PC-9 (cell line): ENCODE measurements at places on chromosomes 3 and 15. TPM values are rescaled to one million over a fixed set of nuclear protein-coding genes. Genes with fewer than 3 reads are reported as not detected.

DNA sequence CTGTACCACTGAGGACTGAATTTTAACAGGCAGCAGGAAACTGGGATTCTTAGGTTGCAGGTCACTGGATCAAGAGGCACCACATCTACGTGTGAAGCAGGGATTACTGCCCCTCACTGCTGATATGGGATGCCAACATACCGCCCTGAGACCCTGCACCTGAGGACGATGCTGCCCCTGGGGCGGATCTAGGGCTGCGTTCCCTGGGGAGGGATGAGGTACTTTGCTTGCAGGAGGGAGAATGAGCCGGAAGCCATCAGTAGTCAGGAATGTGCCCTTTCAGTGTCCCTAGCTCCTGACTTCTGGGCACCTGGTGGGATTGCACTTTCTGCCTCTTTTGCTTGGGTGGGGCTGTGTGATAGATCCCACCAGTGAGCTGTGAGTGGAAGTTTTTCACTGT is 122.8 kb downstream of the RPLP1 start:
- H3K4me3 ChIP-seq = no peak overlapping the region
- no peak for DNase-seq
- peaks cover 58% of the 10 kb centered on the region for H3K4me1 ChIP-seq
- H3K36me3 ChIP-seq = no peaks in the 10 kb centered on the region
- H3K27me3 ChIP-seq = no peaks in the 10 kb centered on the region
- no peak overlapping the region for H3K27ac ChIP-seq

DNA sequence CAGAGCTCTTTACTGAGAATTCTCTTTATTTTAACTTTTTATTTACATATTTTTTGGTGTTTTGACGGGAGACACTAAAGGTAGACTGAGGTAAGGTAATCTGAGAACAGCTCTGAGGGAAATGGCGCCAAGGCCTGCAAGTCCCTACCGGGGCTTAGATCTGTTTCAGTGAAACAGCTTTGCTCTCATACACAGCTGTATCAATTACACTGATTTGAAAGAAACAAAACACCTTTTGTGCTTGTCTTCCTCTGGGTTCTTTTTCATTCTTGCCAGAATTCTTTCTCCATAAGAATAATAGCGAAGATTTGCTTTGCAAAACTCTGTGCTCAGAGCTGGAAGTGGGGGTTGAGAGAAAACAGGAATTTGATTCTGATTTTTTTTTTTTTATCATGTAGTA is 79.5 kb upstream of the PEX5L start:
- H3K4me1 ChIP-seq = no peaks in the 10 kb centered on the region
- no peak for DNase-seq
- H3K27me3 ChIP-seq = no peaks in the 10 kb centered on the region
- H3K27ac ChIP-seq = no peak overlapping the region

Gene ACTRT3
- 1.5 and 2.4 TPM in 2 replicates for total RNA-seq

Gene ROBO1
- total RNA-seq = 13.8 and 17.5 TPM in 2 replicates

DNA sequence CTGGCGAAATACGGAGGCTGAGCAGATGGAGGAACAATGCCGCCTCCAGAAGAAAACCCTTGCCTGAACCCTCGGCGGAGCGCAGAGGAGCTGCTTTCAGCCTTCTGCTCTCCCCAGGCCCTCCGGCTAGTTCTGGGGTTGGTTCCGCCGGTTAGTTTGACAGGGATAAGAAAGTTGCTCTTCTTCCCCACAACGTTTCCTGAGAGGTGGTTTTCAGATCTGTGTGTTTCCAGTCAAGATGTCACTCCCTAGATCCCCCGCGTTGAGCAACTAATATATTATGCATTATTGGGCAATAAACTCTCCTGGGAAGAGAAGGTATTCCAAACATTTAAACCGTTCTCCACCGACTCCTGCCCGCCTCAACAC is 551 bp downstream of the NLGN1 start:
- H3K4me3 ChIP-seq = peak overlapping the region; percentile 56
- H3K4me1 ChIP-seq = peaks cover 30% of the 10 kb centered on the region
- no peak for DNase-seq
- no peaks in the 10 kb centered on the region for H3K36me3 ChIP-seq
- peaks cover 44% of the 10 kb centered on the region for H3K27me3 ChIP-seq

GRCh38 chr3:88617283-88617682 is 467.5 kb downstream of the C3orf38 start:
- H3K4me3 ChIP-seq = no peak overlapping the region
- no peaks in the 10 kb centered on the region for H3K27me3 ChIP-seq
- DNase-seq = no peak

- H3K36me3 ChIP-seq = no peaks in the 10 kb centered on the region
- peaks cover 5% of the 10 kb centered on the region; the same call in 1 of the 2 replicates for H3K4me1 ChIP-seq
- H3K27me3 ChIP-seq = no peaks in the 10 kb centered on the region
- H3K27ac ChIP-seq = no peak overlapping the region
These were observed 24.7 kb downstream of the LYSMD4 start for GRCh38 chr15:99708563-99708962.

Gene PRTG
- total RNA-seq = 11.4 and 16.5 TPM in 2 replicates

- H3K4me1 ChIP-seq = peaks cover 23% of the 10 kb centered on the region
- DNase-seq = no peak
- no peak overlapping the region for H3K4me3 ChIP-seq
- H3K27ac ChIP-seq = no peak overlapping the region
These were observed 66.7 kb downstream of the MYLK start for GRCh38 chr3:123817413-123817812.

- H3K27me3 ChIP-seq = peaks cover 74% of the 10 kb centered on the region
- no peak overlapping the region for H3K27ac ChIP-seq
- H3K4me1 ChIP-seq = no peaks in the 10 kb centered on the region
- H3K36me3 ChIP-seq = no peaks in the 10 kb centered on the region
- no peak for DNase-seq
These were observed 278.5 kb upstream of the UMPS start for GRCh38 chr3:124451630-124452317.

Gene SLC26A6
- total RNA-seq = 16.5 and 18.7 TPM in 2 replicates

- peak; percentile 19 for DNase-seq
- H3K4me1 ChIP-seq = peaks cover 29% of the 10 kb centered on the region
- H3K27me3 ChIP-seq = no peaks in the 10 kb centered on the region
- H3K4me3 ChIP-seq = peak overlapping the region; percentile 45; the same call in 1 of the 2 replicates
- H3K36me3 ChIP-seq = no peaks in the 10 kb centered on the region
These were observed 60.5 kb downstream of the THBS1 start for GRCh38 chr15:39641191-39641889.

DNA sequence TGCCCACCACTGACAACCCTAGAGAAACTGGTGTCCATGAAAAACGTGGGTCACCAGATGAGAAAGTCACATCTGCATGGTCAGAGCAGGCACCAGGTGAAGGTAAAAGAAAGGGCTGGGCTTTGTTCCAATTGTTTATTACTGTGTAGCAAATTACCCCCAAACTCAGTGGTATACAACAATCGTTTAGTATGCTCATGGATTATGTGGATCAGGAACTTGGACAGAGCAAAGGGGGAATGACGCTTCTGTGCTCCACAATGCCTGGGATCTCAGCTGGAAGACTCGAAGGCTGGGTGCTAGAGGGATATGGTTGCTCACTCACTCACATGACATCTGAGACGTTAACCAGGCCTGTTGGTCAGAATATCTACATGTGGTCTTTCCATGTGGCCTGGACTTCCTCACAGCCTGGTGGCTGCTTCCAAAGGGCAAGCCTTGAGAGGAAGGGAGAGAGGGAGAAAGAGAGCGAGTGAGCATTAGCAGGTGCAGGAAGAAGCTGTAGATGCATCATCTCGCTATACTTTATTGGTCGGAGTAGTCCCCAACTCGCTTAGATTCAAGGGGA is 44.9 kb downstream of the LPP start:
- H3K4me1 ChIP-seq = peaks cover 24% of the 10 kb centered on the region
- H3K4me3 ChIP-seq = no peak overlapping the region
- no peak for DNase-seq

Gene PEX5L
- 0.33 and 0.98 TPM in 2 replicates for total RNA-seq

GRCh38 chr15:73584699-73585420 is 48.3 kb downstream of the NPTN start:
- no peak for DNase-seq
- H3K4me3 ChIP-seq = no peak overlapping the region
- H3K27me3 ChIP-seq = no peaks in the 10 kb centered on the region
- no peak overlapping the region for H3K27ac ChIP-seq
- H3K4me1 ChIP-seq = no peaks in the 10 kb centered on the region
- peaks cover 12% of the 10 kb centered on the region; the same call in 1 of the 2 replicates for H3K36me3 ChIP-seq

DNA sequence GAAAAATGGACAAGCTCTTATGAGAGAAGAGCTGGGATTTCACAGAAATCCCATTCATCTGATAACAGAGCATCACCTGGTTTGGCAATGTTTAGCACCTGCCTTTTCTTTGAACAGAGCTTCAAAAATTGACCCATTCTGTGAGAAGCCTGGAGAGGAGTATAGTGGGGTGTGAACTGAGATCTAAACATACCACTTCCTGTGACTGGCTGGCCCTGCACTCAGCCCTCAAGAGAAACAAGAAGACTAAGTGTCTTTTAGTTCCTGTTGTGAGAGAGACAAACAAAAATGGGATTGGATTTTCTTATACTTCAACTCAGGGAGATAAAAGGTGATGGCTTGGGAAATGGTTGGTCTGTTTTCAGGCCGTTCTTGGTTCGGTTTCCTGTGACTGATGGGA is 1060.2 kb downstream of the ROBO1 start:
- no peaks in the 10 kb centered on the region for H3K4me1 ChIP-seq
- no peaks in the 10 kb centered on the region for H3K36me3 ChIP-seq
- DNase-seq = no peak

Gene RASGRP1
- 0.39 and 1.5 TPM in 2 replicates for total RNA-seq

- no peak for DNase-seq
- H3K27ac ChIP-seq = no peak overlapping the region
- no peaks in the 10 kb centered on the region for H3K36me3 ChIP-seq
- H3K27me3 ChIP-seq = no peaks in the 10 kb centered on the region
- no peak overlapping the region for H3K4me3 ChIP-seq
These were observed 14.9 kb downstream of the CNTN3 start for GRCh38 chr3:74599564-74599963.

DNA sequence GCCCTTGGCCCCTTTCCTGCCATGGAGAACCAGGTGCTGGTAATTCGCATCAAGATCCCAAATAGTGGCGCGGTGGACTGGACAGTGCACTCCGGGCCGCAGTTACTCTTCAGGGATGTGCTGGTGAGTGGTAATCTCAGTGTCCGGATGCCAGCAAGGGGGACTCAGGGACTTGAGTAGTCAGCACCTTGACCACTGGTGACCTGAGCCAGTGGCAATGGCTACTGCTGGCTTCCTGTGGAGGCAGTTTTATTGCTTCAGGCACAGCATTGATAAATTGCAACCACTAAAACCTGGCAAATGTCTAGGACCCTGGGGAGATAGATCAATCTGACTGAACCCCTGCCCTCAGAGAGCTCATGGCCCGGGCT is 830 bp downstream of the MAP2K5 start:
- H3K4me1 ChIP-seq = peaks cover 7% of the 10 kb centered on the region
- no peak for DNase-seq
- no peak overlapping the region for H3K27ac ChIP-seq
- no peaks in the 10 kb centered on the region for H3K27me3 ChIP-seq

GRCh38 chr3:37491776-37492175 is 317.4 kb upstream of the LRRFIP2 start:
- no peaks in the 10 kb centered on the region for H3K4me1 ChIP-seq
- no peak overlapping the region for H3K4me3 ChIP-seq
- no peak overlapping the region for H3K27ac ChIP-seq
- DNase-seq = no peak
- no peaks in the 10 kb centered on the region for H3K36me3 ChIP-seq

DNA sequence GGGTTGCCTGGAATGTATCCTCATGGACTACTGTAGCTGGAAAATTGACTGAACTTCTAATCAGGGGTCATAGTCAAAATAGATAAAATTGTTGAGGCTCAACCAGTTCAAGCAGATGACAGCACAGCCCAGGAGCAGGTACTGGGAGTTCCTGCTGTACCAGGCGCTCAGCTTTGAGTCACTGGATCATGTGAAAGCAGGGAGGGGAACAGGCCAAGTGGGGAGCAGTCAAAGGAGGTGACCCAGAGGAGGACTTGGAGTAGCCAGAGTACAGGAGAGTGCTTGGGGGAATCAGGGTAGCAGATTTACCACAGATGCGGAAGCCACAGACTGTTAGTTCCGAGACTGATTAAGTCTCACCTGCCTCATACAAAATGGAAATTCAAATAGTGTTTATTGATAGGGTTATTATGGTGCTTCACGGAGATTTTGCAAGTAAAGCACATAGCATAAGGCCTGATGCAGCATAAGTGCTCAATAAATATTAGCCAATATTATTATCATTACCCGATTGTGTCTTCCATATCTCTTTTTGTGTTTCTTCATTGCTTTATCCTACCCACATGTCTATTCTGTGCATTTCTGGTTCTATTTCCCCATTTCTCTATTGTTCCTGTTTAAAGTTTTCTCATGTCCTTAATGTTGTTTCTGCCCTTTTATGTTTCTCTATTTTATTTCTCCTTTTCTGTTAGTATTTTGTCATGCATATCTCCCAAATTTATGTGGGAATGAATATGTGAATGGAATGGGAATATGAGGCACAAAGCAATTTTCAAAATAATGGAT is 369.2 kb upstream of the MCTP2 start:
- H3K27me3 ChIP-seq = peaks cover 19% of the 10 kb centered on the region
- no peak overlapping the region for H3K4me3 ChIP-seq
- H3K27ac ChIP-seq = no peak overlapping the region
- no peaks in the 10 kb centered on the region for H3K36me3 ChIP-seq

Gene NR2E3
- 1.5 and 2.1 TPM in 2 replicates for total RNA-seq

DNA sequence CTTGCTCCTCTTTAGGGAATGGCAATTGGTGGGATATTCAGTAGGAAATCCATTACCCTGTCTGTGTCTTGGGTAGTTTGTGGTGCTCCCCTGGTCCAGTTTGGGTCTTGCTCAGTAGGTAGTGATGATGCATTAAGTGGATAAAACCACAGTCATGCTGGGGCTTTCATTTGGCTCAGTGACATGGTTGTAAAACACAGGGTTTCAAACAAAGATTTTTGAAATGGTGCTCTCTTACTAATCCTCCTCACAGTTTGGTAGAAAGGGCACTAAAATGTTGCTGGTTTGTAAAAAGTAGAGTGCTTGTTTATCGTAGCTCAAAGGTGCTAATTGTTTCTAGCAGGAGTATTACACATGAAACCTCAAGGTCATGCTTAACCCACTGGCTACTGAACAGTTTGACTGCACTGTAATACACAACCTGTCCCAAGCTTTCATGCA is 22.9 kb downstream of the BBX start:
- H3K27me3 ChIP-seq = no peaks in the 10 kb centered on the region
- no peaks in the 10 kb centered on the region for H3K4me1 ChIP-seq
- H3K4me3 ChIP-seq = no peak overlapping the region
- H3K36me3 ChIP-seq = peaks cover 5% of the 10 kb centered on the region; the same call in 1 of the 2 replicates
- H3K27ac ChIP-seq = no peak overlapping the region

- H3K36me3 ChIP-seq = no peaks in the 10 kb centered on the region
- no peak for DNase-seq
- H3K4me3 ChIP-seq = no peak overlapping the region
- H3K27ac ChIP-seq = no peak overlapping the region
- H3K4me1 ChIP-seq = peaks cover 26% of the 10 kb centered on the region
- no peaks in the 10 kb centered on the region for H3K27me3 ChIP-seq
These were observed 12.5 kb downstream of the RAB27A start for GRCh38 chr15:55277116-55277564.

GRCh38 chr3:178777718-178778411 is 241.6 kb downstream of the KCNMB2 start:
- no peak overlapping the region for H3K27ac ChIP-seq
- no peaks in the 10 kb centered on the region for H3K36me3 ChIP-seq
- no peak overlapping the region for H3K4me3 ChIP-seq
- no peaks in the 10 kb centered on the region for H3K27me3 ChIP-seq
